Dorsolateral prefrontal cortex (tissue), 122 donors: ENCODE measurements at places on chromosomes 2 and 18.

DNA sequence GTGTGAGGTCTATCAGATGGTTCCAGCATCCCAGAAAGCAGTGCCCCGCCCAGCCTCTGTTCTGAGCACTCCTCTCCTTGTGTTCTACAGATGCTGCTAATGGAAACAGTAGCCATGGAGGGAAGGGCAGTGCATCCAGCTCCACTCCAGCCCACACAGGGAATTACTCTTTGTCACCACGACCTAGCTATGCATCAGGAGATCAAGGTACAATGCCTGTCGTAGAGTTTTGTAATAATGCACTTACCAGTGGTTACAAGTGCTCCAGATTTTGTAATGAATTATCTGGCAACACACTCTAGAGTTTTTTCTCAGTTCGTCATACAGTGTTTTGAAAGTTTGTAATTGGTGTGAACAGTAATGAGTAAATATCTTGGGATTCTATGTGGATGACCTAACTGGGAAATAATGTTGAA, 161.1 kb downstream of the ESCO1 start:
- no peak for DNase-seq

GRCh38 chr2:16226943-16227664, 286.8 kb downstream of the MYCN start:
- peak; percentile 11 for DNase-seq

GRCh38 chr18:50619861-50620275, 60.0 kb downstream of the MAPK4 start:
- no peak for DNase-seq

DNA sequence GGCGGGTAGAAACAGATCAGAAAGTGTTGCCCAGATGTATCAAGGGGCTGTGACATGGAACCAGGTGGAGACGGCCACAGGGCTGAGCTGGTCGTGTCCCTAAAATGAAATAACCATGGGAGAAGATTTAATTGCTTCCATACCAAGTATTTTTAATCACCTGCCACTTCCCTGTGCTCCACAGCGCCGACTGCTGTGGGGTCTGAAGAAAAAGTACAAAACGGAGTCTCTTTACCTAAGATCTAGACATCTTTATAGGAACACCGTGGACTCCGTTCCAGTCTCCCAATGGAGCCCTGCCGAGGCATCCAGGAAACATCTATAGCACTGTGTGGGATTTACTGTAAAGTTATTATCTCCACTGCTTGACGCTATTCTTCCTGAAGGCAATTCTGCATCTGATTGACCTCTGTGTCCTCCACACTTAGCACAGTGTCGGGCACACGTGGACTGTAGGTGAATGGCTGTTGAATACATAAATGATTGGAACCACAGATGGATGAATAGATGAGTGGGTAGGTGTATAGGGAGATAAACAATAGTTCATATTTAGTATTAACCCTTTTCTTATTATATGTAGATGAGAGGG, 21.6 kb upstream of the GYPC start:
- DNase-seq: no peak

DNA sequence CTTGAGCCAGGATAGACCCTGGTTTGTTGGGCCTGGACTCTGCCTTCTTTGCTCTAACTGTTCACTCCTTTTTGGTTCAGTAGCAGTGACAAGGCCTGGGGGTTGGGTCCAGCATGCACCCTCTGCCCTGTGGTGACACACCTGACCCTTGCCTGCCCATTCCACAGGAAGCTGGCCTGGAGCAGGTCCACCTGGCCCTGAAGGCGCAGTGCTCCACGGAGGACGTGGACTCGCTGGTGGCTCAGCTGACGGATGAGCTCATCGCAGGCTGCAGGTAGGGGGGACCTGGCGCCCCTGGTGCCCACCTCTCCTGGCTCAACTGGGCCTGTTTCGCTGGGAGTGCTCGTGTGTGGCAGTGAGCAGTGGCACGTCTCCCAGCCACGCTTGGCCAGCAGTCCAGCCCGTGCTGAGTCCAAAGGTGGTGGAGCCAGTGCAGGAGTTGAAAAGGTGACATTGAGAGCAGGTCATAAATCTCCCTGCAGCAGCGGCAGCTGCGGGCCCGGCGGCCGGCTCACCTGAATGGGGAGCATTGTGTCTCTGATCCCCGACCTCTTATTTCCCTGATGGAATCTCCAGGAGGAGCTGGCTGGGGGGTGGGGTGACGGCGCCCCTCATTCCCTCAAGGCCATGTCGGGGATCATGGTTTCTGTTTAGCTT, 102.6 kb downstream of the DYSF start:
- DNase-seq: no peak

DNA sequence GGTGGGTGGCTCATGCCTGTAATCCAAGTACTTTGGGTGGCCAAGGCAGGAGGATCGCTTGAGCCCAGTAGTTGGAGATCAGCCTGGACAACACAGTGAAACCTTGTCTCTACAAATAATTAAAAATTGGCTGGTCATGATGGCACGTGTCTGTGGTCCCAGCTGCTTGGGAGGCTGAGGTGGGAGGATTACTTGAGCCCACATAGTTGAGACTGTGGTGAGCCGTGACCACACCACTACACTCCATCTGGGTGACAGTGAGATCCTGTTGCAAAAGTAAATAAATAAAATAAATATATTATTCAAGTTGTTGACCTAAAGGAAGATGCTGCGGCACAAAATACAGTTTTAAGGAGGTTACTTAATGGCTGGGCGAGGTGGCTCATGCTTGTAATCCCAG, 72.7 kb downstream of the LAMA3 start:
- DNase-seq: no peak

- no peak for DNase-seq
These were observed 35.6 kb upstream of the DYNC2LI1 start for GRCh38 chr2:43738257-43738656.

GRCh38 chr18:9240270-9240669, 94.3 kb upstream of the TWSG1 start:
- no peak for DNase-seq

DNA sequence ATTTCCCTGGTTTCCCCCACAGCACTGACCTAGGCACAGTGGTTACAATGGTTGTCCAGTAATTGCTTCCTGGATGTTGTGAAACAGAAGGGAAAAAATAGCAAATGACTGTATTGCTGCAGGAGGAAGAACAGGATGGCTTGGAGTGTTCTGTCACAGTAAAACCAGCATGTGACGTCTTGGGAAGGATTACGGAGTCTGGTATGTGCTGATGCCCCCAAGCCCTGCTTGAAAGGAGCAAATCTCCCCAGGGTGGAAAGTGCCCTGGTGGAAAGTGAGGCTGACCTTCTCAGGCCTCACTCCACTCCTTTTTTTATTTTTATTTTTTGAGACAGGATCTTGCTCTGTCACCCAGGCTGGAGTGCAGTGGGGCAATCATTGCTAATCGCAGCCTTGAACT, 7.8 kb downstream of the RAB11FIP5 start:
- no peak for DNase-seq

- DNase-seq: no peak
These were observed 288.2 kb upstream of the HS6ST1 start for GRCh38 chr2:128606837-128607236.

GRCh38 chr18:46439037-46439436, 218.0 kb downstream of the LOXHD1 start:
- DNase-seq: no peak

GRCh38 chr2:233321166-233321565, 13.6 kb downstream of the SAG start:
- DNase-seq: no peak
